Activated CD8-positive, alpha-beta T cell treated with anti-CD3 and anti-CD28 coated beads for 36 hours (primary cell): ENCODE measurements at places on chromosomes 3 and 15. TPM values are rescaled to one million over a fixed set of nuclear protein-coding genes. Genes with fewer than 3 reads are reported as not detected.
A peak's percentile ranks its signal among the peaks of the same experiment; 100 is the strongest.

GRCh38 chr3:184656829-184657681 is 54.8 kb downstream of the MAGEF1 start:
- no peak overlapping the region for H3K27ac ChIP-seq
- H3K4me3 ChIP-seq: no peak overlapping the region
- DNase-seq: peak; percentile 64
- peaks cover 7% of the 10 kb centered on the region for H3K4me1 ChIP-seq
- H3K27me3 ChIP-seq: no peaks in the 10 kb centered on the region
- no peaks in the 10 kb centered on the region for H3K36me3 ChIP-seq

DNA sequence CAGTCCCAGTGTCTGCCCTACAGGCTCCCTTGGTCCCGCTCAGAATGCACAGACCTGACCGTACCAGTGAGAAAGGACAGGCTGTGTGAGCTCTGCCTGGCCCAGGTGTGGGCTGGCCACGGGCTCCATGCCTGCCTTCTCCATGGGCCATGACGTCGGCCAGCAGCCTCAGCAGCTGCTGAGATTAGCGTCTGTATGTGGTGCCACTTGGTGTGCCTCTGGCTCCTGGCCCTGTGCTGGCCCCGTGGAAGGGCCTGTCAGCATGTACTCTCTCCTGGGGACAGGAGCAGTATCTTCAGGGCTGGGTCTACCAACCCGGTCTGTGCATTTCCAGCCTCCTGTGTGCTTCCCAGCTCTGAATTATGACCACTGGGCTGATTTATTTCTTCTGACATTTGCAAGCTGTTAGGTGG is 25.7 kb downstream of the KLF13 start:
- H3K4me1 ChIP-seq: peaks cover 97% of the 10 kb centered on the region
- peak; percentile 35 for DNase-seq
- peaks cover 85% of the 10 kb centered on the region for H3K36me3 ChIP-seq
- H3K27ac ChIP-seq: peak overlapping the region; percentile 99
- H3K27me3 ChIP-seq: no peaks in the 10 kb centered on the region

The PLA2G4E gene
- total RNA-seq: not detected

The LYZL4 gene
- total RNA-seq: not detected

DNA sequence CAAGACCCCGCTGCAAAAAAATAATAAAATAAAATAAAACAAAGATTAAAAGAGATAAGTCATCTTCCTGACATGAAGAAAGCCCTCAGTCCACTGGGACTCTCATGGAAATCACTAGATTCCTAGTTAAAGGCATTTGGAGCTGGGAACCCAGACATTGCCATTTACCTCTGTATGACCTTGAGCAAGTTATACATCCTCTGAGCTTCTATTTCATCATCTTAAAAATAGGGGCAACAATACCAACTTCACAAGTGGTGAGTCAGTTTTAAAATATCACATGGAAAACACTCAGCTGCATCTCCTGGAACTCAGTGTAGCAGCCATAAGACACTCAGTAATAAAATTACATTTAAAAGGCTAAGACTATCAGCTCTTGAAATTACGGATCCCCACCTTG is 334.8 kb downstream of the ERC2 start:
- H3K36me3 ChIP-seq: no peaks in the 10 kb centered on the region
- no peaks in the 10 kb centered on the region for H3K27me3 ChIP-seq
- no peak for DNase-seq
- no peak overlapping the region for H3K27ac ChIP-seq
- H3K4me1 ChIP-seq: peaks cover 3% of the 10 kb centered on the region

DNA sequence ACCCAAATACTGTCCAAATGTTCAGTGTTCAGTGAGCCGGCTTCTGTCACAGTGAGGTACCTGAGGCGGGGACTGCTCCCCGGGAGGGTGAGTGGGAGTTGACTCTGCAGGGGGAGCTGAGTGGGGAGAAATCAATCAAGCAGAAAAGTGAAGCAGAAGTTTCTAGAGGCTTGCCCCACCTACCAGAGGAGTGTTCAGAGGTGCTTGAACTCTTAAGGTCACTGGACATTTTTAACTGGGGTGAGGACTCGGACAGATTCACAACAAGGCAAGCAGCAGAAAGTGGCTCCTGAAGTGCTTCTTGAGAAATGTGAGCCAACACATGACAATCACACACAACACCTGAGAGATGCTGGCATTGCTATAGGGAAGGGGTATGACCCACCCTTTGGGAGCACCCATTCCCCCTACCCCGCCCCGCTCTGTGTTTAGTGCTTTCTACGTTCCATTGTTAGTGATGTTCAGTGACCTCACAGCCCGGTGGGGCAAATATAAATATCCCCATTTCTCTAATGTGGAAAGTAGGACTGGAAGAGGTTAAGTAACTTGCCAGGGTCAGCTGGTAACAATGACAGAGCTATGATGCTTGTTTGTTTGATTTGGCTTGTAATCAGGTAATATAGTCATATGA is 48.6 kb upstream of the AKAP13 start:
- peaks cover 40% of the 10 kb centered on the region for H3K4me1 ChIP-seq
- H3K27ac ChIP-seq: peak overlapping the region; percentile 92
- no peak for DNase-seq
- H3K27me3 ChIP-seq: no peaks in the 10 kb centered on the region
- H3K4me3 ChIP-seq: peak overlapping the region; percentile 80

The SLC22A13 gene
- total RNA-seq: 0.31 TPM

DNA sequence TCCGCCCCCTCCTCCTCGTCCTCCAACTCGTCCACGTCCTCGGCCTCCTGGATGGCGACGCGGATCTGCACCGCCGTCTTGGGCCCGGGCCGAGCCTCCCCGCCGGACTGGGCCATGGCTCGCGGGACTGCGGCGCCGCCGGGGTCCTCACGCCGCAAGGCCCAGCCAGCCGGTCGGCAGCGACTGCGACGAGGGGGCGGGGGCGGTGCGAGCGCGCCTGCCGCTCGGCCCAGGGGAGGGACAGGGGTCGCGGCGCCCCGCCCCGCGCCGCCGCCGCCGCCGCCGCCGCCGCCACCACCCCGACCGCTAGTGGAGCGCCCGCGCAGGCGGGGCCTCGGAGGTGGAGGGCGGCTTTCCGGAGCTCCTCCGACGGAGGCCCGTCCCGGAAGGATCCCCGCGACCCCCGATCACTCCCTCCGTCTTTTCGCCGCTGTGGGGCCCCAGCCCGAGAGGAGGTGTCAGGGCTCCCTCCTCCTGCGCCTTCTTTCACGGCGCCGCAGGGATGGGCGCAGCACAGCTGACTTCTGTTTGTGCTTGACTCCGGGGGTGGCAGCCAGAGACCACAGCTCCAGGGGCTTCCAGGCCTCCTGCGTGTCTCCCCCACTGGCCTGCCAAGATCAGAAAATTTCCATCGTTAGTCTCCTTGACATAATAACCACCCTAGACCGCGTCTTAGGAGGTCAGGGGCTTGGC is at the start of gene LARP6:
LARP6 (minus strand) TSS at position 185 of the 693 bp plus-strand sequence; CDS start at position 116, 69 bp downstream.
- H3K27ac ChIP-seq: no peak within 1 kb of the TSS
- peaks cover 40% of the 10 kb centered on the region for H3K27me3 ChIP-seq
- H3K4me1 ChIP-seq: peaks cover 6% of the 10 kb centered on the region

DNA sequence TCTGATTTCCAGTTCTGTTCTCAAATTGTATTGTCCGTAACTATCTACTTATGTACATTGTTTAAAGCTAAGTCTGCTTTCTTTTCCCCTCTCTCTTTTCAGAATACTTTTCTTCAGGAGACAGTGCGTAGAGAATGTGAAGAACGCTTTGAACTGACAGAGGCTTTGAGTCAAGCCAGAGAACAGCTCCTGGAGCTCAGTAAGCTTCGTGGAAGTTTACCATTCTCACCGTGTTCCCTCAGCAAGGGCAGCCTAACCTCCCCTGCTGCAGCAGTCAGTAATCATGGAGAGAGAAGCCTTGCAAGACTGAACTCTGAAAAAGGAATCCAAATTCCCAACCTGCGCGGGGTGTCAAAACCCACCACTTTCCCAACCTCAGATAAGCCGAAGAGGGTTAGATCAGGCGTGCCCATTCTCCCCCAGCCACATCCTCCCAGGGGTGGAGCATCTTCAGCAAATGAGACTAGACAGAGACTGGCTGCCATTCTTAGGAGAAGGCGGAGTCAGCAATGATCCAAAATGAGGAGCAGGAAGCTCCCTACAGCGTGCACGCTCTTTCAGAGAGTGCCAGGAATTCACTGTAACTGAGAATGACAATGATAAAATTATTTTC is 114.6 kb downstream of the CCNL1 start:
- no peaks in the 10 kb centered on the region for H3K36me3 ChIP-seq
- no peak overlapping the region for H3K4me3 ChIP-seq
- no peaks in the 10 kb centered on the region for H3K4me1 ChIP-seq

The CHST2 gene
- 6.0 TPM for total RNA-seq

DNA sequence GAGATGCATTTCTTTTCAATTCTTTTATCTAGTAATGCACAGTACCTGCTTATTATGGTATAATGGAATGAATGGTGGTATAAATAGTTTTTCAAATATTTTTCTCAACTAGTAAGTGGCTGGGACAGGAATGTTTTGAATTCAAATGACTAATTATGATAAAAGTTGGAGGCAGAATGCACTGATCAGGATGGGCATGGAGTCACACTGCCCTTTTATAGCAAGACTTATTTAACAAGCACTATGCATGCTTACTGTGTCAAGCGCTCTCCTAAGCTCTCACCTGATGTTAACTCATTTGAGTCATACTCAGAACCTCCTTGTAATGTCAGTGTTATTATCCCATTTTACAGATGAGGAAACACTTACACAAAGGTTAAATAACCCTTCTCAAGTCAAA is 221.8 kb downstream of the FEZF2 start:
- H3K27ac ChIP-seq: no peak overlapping the region
- DNase-seq: no peak
- H3K36me3 ChIP-seq: no peaks in the 10 kb centered on the region
- peaks cover 1% of the 10 kb centered on the region for H3K27me3 ChIP-seq

DNA sequence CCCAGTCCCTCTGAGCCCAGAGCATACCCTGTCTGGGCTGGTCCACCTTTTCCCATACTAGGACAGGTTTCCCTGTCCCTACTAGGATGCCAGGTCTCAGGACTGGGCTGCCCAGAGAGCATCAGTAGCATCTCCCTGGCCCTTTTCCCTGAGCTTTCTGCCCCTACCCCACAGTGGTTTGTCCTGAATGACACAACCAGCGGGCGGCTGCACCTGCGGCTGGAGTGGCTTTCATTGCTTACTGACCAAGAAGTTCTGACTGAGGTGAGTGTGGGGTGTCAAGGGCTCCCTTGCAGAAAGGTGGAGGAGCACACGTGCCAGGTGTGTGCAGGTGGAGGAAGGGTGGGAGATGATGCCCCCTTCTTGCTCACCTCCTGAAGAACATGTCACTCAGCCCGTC is 33.5 kb downstream of the ESYT3 start:
- no peak overlapping the region for H3K27ac ChIP-seq
- H3K4me3 ChIP-seq: no peak overlapping the region
- H3K4me1 ChIP-seq: no peaks in the 10 kb centered on the region
- no peaks in the 10 kb centered on the region for H3K36me3 ChIP-seq

DNA sequence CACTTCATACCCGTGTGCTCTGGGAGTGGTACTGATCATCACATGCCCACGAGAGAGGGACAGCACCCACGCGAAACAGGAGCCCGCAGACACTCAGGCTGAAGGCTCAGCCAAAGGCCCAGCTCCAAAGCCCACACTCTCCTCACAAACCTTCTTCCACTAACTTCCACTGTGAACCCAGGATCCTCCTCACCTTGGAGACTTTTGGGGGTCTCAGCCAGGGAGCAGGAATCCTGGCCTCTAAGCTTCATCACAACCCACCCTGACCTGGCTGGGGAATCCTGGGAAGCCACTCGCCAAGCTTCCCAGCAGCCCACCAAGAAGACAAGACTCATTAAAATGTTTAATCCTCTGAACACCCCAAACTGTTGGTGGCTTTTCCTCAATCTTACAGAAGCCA is 421.2 kb downstream of the OCA2 start:
- no peak for DNase-seq
- no peaks in the 10 kb centered on the region for H3K36me3 ChIP-seq
- H3K4me1 ChIP-seq: no peaks in the 10 kb centered on the region
- H3K27me3 ChIP-seq: no peaks in the 10 kb centered on the region
- no peak overlapping the region for H3K4me3 ChIP-seq

DNA sequence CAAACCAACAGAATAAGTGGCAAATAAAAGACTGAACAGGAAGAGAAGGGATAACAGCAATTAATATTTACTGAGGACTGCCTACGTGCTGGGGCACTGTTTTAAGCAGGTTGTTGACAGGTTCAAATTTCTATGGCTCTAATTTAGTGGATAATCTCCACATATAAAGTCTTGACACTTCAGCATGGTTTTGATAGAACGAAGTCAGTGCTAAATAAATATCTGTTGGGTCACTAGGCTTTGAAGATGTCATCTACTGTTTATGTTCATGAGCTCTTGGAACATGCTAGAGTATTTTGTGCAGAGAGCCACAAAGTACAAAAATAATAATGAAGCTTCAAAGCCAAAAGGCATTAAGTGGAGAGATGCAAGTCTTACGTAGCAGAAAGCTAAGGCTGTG is 74.0 kb downstream of the SFMBT1 start:
- no peak overlapping the region for H3K27ac ChIP-seq
- H3K4me1 ChIP-seq: peaks cover 10% of the 10 kb centered on the region
- no peak for DNase-seq
- H3K27me3 ChIP-seq: no peaks in the 10 kb centered on the region

The GABRR3 gene
- not detected for total RNA-seq

The UBL7 gene
- 48.8 TPM for total RNA-seq

GRCh38 chr3:193978030-193978429 is 157.9 kb upstream of the HES1 start:
- no peak overlapping the region for H3K27ac ChIP-seq
- no peaks in the 10 kb centered on the region for H3K36me3 ChIP-seq
- H3K4me1 ChIP-seq: no peaks in the 10 kb centered on the region
- no peak for DNase-seq
- H3K27me3 ChIP-seq: peaks cover 13% of the 10 kb centered on the region

The HRG gene
- not detected for total RNA-seq

GRCh38 chr3:28745436-28745835 is 396.8 kb upstream of the AZI2 start:
- no peak overlapping the region for H3K4me3 ChIP-seq
- H3K36me3 ChIP-seq: no peaks in the 10 kb centered on the region
- DNase-seq: no peak
- H3K27ac ChIP-seq: no peak overlapping the region
- H3K27me3 ChIP-seq: no peaks in the 10 kb centered on the region
- H3K4me1 ChIP-seq: no peaks in the 10 kb centered on the region

DNA sequence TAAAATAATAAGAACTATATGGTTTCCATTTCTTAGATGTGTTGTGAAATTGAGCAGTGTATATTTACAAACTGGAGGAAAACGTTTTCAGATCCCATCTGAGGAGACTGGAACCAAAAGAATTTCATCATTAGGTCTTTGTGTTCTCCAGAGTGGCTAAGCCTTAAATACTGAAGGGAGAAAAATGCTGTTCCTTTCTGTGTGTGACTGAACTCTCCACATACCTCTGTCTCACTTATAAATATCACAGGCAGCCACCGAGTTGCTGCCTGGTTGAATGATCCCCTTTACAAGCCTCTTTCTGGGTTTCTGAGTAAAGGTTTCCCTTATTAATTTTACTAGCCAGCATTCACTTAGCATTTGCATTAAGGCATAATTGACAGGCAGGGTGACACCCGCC is 913.9 kb upstream of the NR2F2 start:
- H3K36me3 ChIP-seq: peaks cover 2% of the 10 kb centered on the region
- no peak for DNase-seq
- no peak overlapping the region for H3K27ac ChIP-seq
- no peak overlapping the region for H3K4me3 ChIP-seq
- H3K27me3 ChIP-seq: no peaks in the 10 kb centered on the region

The ALDH1A3 gene
- not detected for total RNA-seq

GRCh38 chr3:30680789-30681648 is 74.6 kb downstream of the TGFBR2 start:
- H3K27ac ChIP-seq: peak overlapping the region; percentile 84
- H3K27me3 ChIP-seq: no peaks in the 10 kb centered on the region
- H3K4me3 ChIP-seq: peak overlapping the region; percentile 0
- peaks cover 92% of the 10 kb centered on the region for H3K4me1 ChIP-seq
- peak; percentile 46 for DNase-seq
